ENCODE measurements at places on chromosomes 1 and 21. TPM values are rescaled to one million over a fixed set of nuclear protein-coding genes. Genes with fewer than 3 reads are reported as not detected.
A peak's percentile ranks its signal among the peaks of the same experiment; 100 is the strongest.

DNA sequence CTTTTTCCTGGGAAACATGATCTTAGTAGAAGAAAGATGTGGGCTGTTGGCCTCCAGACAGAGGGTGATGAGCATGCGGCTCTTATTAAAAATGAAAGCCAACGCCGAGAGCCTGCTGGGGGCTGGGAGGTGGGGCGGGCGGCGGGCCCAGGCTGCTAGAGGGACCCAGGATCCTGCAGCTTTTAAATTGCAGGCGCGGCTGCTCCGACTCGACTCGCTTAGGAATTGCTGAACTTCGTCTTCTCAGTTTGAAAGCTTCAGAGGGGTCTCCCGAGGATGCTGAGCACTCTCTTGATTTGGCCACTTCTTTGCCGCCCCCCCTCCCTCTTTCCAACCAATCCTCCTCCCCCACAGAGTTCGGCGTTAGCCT lies 1.2 kb downstream of the AGPAT3 start:
- peak overlapping the region; percentile 78 for H3K4me3 ChIP-seq
- peaks cover 8% of the 10 kb centered on the region for H3K27me3 ChIP-seq
- H3K27ac ChIP-seq = no peak overlapping the region

DNA sequence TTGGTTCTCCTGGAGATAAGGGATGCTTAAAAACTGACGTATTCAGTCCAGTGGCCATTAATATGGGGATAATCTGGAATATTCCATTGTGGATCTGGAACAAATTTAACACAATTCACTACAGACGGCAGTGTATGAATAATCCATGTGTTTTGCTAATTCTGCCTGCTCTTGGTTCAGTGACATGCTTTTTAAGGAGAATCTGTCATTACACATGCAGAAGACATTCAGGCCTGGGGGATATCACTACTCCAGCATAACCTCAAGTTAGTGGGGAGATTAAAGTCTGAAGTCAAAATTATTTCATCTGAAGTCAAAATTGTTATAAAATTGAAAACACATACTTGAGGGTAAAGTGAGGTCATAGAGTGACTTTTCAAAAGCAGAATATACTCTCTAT lies 789.3 kb downstream of the USP25 start:
- no peaks in the 10 kb centered on the region for H3K27me3 ChIP-seq
- no peak for DNase-seq
- no peaks in the 10 kb centered on the region for H3K4me1 ChIP-seq
- no peak overlapping the region for H3K27ac ChIP-seq

DNA sequence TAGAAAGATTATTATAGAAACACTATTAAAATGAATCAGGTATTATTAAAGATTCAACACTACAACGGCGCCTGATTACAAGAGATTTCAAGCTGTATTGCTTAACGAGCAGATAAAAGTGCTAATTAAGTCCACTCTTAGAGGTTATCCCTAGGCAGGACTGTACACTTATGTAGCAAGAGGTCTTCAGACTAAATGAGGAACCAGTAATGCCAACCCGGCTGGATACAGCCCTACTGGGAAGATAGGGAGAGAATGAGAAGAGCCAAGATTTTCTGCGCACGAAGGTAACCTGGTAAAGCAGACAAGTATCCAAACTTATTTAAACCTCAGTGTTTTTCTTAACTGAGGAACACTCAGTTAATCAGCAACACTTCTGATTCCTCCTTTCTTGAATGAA lies 115.7 kb upstream of the HIVEP3 start:
- no peak for DNase-seq
- H3K4me1 ChIP-seq = peaks cover 30% of the 10 kb centered on the region
- peak overlapping the region; percentile 97 for H3K4me3 ChIP-seq
- H3K27me3 ChIP-seq = peaks cover 2% of the 10 kb centered on the region
- no peak overlapping the region for H3K27ac ChIP-seq
- peaks cover 3% of the 10 kb centered on the region for H3K36me3 ChIP-seq

DNA sequence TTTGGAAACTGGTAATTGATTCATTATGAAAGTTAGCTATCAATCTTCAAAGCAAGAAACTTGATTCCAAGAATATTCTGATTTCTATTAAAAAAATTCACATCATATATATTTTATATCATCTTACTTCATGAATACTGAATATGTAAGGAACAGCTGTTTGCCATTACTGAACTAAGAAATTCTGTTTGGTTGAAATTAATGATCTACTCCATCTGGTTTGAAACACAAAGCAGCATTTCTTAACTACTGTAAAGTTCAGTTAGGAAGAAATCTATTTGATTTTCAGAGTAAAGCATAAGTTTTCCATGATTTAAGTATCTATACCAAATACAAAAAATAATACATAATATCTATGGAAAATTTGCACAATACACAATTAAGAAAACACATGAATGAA lies 66.0 kb upstream of the SCYL3 start:
- no peak overlapping the region for H3K4me3 ChIP-seq
- no peaks in the 10 kb centered on the region for H3K4me1 ChIP-seq
- H3K27ac ChIP-seq = no peak overlapping the region
- no peaks in the 10 kb centered on the region for H3K27me3 ChIP-seq
- no peaks in the 10 kb centered on the region for H3K36me3 ChIP-seq
- DNase-seq = no peak

- H3K4me1 ChIP-seq = no peaks in the 10 kb centered on the region
- DNase-seq = no peak
- peaks cover 2% of the 10 kb centered on the region for H3K27me3 ChIP-seq
- H3K36me3 ChIP-seq = no peaks in the 10 kb centered on the region
- H3K4me3 ChIP-seq = no peak overlapping the region
Measured at GRCh38 chr21:28805885-28806284, 186.8 kb downstream of the LTN1 start.

DNA sequence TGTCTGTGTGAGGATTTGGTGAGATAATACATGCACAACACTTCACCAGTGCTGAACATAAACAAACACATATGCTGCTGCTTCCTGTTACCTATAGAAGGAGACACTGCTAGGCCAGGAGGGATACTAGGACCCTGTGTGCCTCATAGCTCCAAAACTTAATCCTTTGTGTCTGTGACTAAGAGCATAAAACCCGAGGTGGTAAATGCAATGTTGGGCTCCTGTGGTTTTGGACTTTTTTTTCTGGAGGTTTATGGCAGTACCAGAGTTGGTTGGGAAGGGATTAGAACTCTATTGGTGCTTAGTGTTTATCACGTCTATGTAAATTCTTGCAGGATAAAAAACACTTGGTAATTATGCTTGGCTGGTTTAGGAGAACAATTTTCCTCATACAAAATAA lies 122.9 kb downstream of the NUF2 start:
- H3K27ac ChIP-seq = no peak overlapping the region
- H3K27me3 ChIP-seq = no peaks in the 10 kb centered on the region
- no peak for DNase-seq

- no peaks in the 10 kb centered on the region for H3K36me3 ChIP-seq
- peaks cover 1% of the 10 kb centered on the region for H3K27me3 ChIP-seq
- H3K4me1 ChIP-seq = no peaks in the 10 kb centered on the region
- no peak overlapping the region for H3K27ac ChIP-seq
- no peak overlapping the region for H3K4me3 ChIP-seq
- DNase-seq = no peak
Measured at GRCh38 chr1:106278716-106279115, 777.8 kb upstream of the PRMT6 start.

DNA sequence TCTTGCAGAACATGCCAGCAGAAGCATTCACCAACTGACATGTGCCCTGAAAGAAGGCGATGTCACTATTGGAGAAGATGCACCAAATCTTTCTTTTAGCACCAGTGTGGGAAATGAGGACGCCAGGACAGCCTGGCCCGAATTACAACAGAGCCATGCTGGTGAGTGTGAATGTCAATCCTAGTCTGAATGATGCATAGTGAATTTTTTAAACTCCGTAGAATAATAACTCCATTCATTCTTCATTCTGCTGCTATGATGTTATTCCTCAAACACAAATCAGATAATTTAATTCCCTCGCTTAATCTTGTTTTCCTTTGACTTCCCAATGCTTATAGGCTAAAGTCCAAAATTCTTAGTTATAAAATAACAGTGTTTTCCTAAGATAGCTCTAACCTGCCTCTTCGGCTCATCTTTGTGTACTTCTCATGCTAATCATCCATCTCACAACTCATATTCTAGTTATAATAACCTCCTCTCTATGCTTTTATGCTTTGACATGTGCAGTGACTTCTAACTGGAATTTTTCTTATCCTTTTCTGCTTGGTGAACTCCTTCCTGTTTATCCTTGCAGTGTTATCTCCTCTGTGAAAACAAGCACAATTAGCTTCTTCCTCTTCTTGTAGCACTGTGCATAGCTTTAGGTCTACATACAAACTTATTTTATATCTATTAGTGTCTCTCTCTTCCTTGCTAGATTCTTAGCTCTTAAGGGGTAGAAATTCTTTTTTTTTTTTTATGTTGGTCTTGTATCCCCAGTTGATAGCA lies 14.4 kb downstream of the SDCCAG8 start:
- H3K27me3 ChIP-seq = no peaks in the 10 kb centered on the region
- H3K4me3 ChIP-seq = peak overlapping the region; percentile 20
- H3K36me3 ChIP-seq = peaks cover 13% of the 10 kb centered on the region
- H3K4me1 ChIP-seq = peaks cover 47% of the 10 kb centered on the region
- H3K27ac ChIP-seq = peak overlapping the region; percentile 94
- DNase-seq = no peak

- DNase-seq = peak; percentile 84
- peaks cover 16% of the 10 kb centered on the region for H3K27me3 ChIP-seq
- H3K36me3 ChIP-seq = no peaks in the 10 kb centered on the region
- peak overlapping the region; percentile 88 for H3K27ac ChIP-seq
Measured at GRCh38 chr1:47192458-47193384, 2.9 kb upstream of the PDZK1IP1 start.

DNA sequence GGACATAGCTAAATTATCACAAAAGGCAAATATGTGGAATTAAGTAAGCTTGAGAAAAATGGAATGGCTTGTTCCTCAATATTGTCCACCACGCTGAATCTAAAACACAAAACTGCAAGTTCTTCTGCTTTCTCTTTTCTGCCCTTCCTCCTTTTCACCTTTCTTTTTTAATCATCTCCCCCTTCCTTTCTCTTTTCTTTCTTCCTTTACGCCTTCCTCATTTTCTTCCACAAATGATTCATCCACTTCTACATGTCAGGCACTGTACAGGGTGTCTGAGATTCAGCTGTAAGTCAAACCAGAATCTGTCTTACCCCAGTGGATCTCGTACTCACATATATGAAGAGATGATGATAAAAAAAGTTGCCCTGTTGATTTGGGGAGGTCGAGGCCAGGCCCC lies 1182.5 kb downstream of the MRPL39 start:
- H3K4me1 ChIP-seq = no peaks in the 10 kb centered on the region
- no peaks in the 10 kb centered on the region for H3K27me3 ChIP-seq
- H3K27ac ChIP-seq = no peak overlapping the region
- no peak for DNase-seq
- no peaks in the 10 kb centered on the region for H3K36me3 ChIP-seq
- H3K4me3 ChIP-seq = no peak overlapping the region

DNA sequence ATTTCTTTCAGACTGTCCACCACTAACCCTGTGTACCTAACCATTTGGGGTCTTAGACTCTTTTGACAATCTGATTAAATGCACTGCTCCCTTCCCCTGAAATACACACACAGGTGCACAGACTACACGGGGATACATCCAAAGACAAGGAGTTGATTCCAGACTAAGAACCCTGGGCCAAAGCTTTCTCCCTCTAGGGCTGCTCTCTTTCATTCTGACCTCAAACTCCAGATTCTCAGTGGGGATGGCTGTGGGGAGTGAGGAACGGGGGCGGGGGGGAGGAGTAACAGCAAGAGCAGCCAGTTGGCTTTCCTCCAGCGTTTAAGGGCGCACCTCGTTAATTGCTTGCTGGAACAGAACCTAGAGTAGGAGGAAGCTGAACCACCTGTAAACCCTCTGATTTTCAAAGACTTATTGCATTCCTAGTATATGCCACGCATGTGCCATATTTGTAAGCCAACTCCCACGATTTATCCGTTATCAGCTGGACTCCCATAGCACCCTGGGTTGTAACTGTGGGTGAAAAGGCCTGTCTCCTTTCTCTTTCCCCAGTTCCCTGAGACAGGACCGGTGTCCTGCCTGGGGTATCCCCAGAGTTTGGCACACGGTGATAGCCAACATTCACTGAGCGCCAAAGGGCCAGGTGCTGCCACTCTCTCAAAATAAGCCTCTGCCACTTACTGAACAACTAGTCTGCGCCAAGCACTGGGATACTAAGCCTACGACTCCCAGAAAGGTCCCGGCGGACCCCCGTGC lies 920 bp downstream of the MTHFR start:
- peaks cover 16% of the 10 kb centered on the region for H3K36me3 ChIP-seq
- no peak for DNase-seq
- H3K27ac ChIP-seq = no peak overlapping the region

- H3K4me1 ChIP-seq = peaks cover 52% of the 10 kb centered on the region
- H3K27ac ChIP-seq = peak overlapping the region; percentile 17
- peaks cover 9% of the 10 kb centered on the region for H3K36me3 ChIP-seq
- no peak for DNase-seq
- H3K27me3 ChIP-seq = peaks cover 43% of the 10 kb centered on the region
Measured at GRCh38 chr1:18633422-18634155, 2.9 kb downstream of the PAX7 start.

GRCh38 chr1:164709541-164710278 lies 150.7 kb downstream of the PBX1 start:
- DNase-seq = no peak
- no peak overlapping the region for H3K27ac ChIP-seq
- peaks cover 52% of the 10 kb centered on the region for H3K4me1 ChIP-seq
- H3K4me3 ChIP-seq = no peak overlapping the region

- H3K27me3 ChIP-seq = no peaks in the 10 kb centered on the region
- no peaks in the 10 kb centered on the region for H3K36me3 ChIP-seq
Measured at GRCh38 chr1:19511116-19511515, 25.8 kb upstream of the CAPZB start.

GRCh38 chr1:10399444-10399941 lies 629 bp downstream of the PGD start:
- H3K4me3 ChIP-seq = peak overlapping the region; percentile 97
- DNase-seq = no peak
- peaks cover 23% of the 10 kb centered on the region for H3K36me3 ChIP-seq
- peaks cover 15% of the 10 kb centered on the region for H3K4me1 ChIP-seq
- H3K27ac ChIP-seq = peak overlapping the region; percentile 82

- no peaks in the 10 kb centered on the region for H3K36me3 ChIP-seq
- no peak for DNase-seq
- H3K4me3 ChIP-seq = no peak overlapping the region
Measured at GRCh38 chr1:183096894-183097293, 73.7 kb downstream of the LAMC1 start.

GRCh38 chr1:91600431-91601337 lies 100.0 kb downstream of the CDC7 start:
- H3K4me1 ChIP-seq = peaks cover 8% of the 10 kb centered on the region
- no peak overlapping the region for H3K27ac ChIP-seq
- no peak for DNase-seq
- H3K36me3 ChIP-seq = no peaks in the 10 kb centered on the region

STIL gene
- 12.1 TPM for total RNA-seq

ACTRT2 gene
- total RNA-seq = not detected

LCE3E gene
- not detected for total RNA-seq

IFI16 gene
- 258 TPM for total RNA-seq

ACKR1 gene
- 0.23 TPM for total RNA-seq

COL11A1 gene
- total RNA-seq = 9.2 TPM

ATP6V1G3 gene
- total RNA-seq = not detected

AK4 gene
- 39.7 TPM for total RNA-seq

RBP7 gene
- total RNA-seq = 0.92 TPM

All from endothelial cell (in vitro differentiated cells).